ENCODE measurements at places on chromosomes 2 and 18.

GRCh38 chr2:169965495-169965894 lies 138.2 kb downstream of the UBR3 start:
- DNase-seq, result no peak

- no peak for DNase-seq
Measured at GRCh38 chr2:240686460-240686859, 3.8 kb upstream of the AQP12B start.

GRCh38 chr2:239884051-239884405 lies 141.1 kb downstream of the NDUFA10 start:
- no peak for DNase-seq

DNA sequence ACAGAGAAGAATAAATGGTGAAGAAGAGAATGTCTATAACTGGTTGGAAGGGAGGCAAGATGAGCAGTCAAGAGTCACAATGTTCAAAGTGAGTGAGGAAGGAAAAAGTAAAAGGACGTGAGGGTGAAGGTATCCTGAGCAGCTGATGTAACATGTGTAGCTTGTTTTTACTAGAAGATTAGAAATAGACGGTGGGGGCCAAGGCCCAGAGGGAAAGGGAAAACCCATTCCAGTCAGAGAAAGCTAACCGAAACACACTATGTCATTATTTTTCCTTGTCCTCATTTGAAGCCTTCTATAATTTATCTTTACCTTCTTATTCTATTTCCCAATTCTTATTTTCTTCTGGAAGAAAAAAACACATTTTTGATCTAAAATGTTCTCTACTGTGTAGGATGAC lies 176.6 kb downstream of the THADA start:
- no peak for DNase-seq

- DNase-seq, result no peak
Measured at GRCh38 chr2:168156661-168157060, 90.7 kb downstream of the STK39 start.

DNA sequence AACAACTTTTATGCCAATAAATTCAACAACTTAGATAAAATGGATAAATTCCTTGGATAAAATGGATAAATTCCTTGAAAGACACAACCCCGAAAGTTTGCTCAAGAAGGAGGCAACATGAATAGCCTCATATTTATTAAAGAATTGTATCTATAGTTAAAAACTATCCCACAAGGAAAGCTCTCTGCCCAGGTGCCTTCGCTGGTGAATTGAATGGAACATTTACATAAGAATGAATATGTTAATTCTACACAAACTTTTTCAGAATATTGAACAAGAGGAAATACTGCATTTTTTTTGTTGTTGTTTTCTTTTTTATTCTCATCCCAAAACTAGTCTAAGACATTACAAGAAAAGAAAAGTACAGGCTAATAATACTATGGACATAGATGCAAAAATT lies 805.3 kb upstream of the RAB6C start:
- no peak for DNase-seq

DNA sequence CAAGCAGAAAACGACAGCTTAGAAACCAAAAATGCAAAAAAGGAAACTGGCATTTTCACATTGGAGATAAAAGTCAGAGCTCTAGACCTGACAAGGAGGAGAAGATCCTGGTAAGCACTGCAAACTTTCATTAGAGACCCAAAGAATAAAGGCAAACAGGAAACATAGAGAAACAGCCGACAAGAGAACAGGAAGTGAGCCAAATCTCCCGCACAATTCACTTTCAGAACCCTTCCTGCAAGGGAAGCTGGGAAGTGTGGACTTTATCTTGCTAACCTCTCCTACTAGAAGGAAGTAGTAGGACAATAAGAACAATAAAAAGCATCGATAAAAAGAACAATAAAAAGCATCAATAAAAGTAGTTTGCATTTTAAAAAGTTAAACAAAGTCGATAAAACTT lies 417.8 kb upstream of the SPHKAP start:
- DNase-seq, result no peak

Data from renal pelvis (tissue), 12 donors.